ENCODE measurements at places on chromosomes 5 and 9.

GRCh38 chr5:89246252-89246651 lies 363.3 kb upstream of the MEF2C start:
- DNase-seq, result no peak

DNA sequence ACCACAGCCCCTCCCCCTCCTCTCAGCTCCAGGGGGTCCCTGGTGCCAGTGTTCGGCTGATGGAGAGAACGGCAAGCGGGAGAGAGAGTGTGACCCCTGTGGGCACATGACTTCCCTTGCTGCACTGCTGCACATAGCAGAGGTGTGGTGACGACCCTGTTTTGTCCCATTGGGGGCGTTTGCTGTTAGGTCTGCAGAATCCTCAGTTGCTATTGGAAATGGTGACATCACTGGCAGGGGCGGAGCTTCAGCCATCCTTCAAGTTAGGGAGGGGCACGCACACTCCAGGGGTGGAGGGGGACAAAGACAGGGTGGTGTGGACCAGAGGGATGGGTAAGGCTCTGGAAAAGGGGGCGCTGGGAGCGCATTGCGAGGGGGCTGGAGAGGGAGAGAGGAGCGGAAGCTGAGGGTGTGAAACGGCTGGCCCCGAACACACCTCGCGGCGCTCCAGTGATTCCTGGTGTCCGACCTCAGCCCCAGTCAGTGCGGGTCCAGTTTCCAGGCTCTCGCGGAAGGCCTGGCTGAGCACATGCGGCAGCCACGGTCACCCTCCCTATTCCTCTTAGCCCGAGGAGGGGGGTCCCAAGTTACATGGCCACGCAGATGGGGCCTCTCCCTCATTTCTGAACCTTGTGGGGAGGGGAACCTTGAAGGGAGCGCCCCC lies 764 bp upstream of the GRIN1 start:
- DNase-seq, result no peak

DNA sequence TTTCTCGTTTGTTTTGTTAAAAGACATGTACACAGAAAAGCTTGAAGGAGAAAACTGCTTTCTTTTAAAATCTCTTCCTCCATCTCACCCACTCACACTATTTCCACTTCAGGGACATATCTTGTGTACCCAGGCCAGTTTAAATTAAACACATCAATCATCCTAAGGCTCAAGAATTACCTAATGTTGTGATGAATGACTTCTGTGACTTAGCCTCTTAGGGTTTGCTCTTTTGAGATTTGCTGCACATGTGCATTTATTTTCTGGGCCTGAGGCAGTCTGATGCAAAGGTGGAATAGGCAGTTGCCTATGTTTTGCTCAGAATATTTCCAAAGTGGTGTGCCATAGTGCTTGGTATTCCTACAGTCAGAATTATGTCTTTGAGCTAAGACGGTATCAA lies 439.9 kb upstream of the CHD1 start:
- DNase-seq, result no peak

- DNase-seq, result no peak
Measured at GRCh38 chr9:69190086-69190862, 16.2 kb downstream of the TJP2 start.

GRCh38 chr5:172336264-172336663 lies 52.7 kb upstream of the UBTD2 start:
- DNase-seq, result no peak

GRCh38 chr5:42994246-42994554 lies 45.9 kb downstream of the ANXA2R start:
- no peak for DNase-seq

Data from stimulated activated CD8-positive, alpha-beta memory T cell treated with anti-CD3 and anti-CD28 coated beads, Interleukin-7, amount 100 ng/mL, for 48 hours (primary cell).